ENCODE measurements at places on chromosomes 16 and 17.

DNA sequence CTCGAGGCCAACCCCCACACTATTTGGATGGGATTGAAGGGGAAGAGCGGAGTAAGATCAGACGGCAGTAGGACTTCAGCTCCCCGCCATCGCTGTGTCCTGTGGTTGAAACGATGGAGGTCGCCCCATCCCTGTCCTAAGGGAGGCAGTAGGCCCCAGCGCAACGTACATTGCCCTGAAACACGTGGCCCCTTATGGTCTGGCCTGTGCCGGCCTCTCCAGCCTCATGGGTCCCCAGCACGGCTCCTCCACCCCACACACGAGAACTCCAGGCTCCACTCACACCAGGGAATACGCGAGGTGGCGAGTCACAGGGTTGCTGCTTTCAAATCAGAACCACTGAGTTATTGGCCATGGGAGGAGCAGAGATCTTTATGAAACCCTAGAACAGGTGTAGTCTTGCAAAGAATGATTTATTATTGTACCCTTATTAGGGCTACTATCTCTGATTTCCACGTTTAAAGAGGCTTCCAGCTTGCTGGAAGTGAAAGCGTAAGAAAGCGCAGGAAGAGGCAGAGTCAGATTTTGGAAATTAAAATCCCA is 669 bp upstream of the DCTPP1 start:
- DNase-seq: no peak

- DNase-seq: no peak
These were observed 48.8 kb downstream of the SDK2 start for GRCh38 chr17:73595479-73595878.

GRCh38 chr16:65409510-65409909 is 287.6 kb upstream of the CDH11 start:
- no peak for DNase-seq

- no peak for DNase-seq
These were observed 9.9 kb downstream of the NXPH3 start for GRCh38 chr17:49585422-49586027.

DNA sequence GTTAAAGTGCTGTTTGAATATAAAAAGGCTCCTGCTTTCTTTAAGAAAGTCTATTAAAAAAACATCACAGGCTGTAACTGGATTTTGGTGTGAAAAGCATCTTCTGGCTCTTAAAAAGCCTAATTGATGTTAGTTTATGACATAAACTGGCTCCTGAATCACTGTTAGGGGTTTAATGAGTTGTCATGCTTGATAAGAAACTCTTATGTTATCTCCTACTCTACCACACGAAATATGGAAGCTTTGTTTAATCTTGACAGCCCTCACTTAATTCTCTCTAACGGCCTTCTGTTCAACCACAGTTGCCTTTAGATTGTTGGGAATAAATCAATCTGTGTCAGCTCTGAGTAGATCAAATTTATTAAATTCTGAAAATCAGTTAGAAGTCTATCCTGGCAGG is 51.5 kb downstream of the CPPED1 start:
- DNase-seq: no peak

DNA sequence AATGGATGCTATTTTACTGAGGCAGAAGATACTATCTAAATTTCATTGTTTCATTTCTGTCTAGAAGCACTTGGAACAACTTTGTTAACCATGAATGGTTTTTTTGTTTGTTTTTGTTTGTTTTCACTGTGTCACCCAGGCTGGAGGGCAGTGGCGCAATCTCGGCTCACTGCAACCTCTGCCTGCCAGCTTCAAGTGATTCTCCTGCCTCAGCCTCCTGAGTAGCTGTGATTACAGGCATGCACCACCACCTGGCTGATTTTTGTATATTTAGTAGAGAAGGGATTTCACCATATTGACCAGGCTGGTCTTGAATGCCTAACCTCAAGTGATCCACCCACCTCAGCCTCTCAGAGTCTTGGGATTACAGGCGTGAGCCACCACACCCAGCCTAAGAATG is 40.5 kb downstream of the ABHD15 start:
- DNase-seq: no peak

DNA sequence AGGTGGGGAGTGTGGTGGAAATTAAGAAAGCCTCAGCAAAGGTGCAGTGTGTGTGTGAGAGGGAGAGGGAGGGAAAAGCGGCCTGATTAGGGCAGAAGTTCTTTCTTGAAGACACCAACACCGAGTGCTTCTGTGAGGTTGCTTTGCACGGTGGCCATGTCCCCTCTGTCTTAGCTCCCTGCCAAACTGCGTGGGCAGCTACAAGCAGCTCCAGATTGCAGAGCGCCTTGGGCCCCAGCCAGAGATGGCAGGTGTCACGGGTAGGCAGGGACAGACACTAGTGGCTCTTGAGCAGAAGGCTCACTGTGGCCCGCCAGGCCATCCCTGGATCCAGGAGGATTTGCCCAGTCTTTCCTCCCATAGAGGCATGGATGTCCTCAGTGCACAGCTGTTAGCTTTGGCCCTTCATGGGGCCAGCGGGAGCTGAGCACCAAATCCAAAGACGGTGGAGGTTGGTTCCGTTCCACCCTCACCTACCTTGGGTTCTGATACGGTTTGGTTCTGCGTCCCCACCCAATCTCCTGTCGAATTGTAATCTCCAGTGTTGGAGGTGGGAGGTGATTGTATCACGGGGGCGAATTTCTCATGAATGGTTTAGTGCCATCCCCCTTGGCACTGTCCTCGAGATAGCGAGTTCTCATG is 21.4 kb downstream of the KIAA0513 start:
- DNase-seq: no peak

Measured in activated T-helper 1 cell treated with anti-CD3 and anti-CD28 coated beads, Interleukin-2, amount 50 U/mL, for 16 hours (primary cell).